ENCODE measurements at places on chromosomes 5 and 9.

- no peak for DNase-seq
Measured at GRCh38 chr9:38686933-38687332, 33.0 kb downstream of the FAM240B start.

DNA sequence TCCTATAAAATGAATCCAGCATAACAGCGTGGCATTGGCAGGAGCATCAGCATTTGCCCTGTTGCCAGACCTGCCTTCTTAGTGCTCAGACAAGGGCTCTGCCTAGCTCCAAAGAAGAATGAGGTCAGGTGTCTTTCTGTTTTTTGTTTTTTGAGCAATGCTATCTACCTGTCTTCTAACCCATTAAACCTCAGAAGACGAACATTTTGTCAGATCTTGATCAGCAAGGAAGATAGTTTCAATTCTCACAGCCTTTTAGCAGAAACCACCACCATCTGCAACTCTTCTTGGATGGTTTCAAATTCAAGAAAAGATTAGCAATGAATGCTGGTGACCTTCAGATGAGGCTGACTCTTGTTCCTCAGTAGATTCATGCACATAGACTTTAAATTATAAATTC, 103.5 kb upstream of the IQGAP2 start:
- DNase-seq, result no peak

DNA sequence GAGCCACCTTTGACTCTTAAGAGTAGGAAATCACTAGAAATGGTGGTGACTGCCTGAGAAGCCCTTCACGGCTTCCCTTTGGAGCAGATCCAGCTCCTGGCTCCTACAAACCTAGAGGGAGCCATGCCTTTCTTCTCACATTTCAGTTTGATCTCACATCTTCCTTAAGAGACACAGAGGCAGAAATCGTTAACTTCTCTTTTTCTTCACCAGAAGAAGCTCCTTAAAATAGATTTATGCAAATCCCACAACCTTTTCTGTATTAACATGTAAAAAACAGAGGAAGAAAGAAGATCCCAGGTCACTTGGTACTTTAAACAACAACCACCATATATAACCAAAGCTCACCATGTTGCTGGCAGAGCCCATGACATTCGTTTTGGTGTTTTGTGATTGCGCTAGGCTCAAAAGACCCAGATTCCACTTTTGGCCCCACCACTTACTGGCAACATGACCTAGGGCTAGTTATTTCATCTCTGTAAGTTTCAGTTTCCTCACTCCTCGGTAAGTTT, 29.6 kb downstream of the PAX5 start:
- DNase-seq, result no peak

GRCh38 chr9:121439016-121439415, 60.6 kb downstream of the GGTA1 start:
- no peak for DNase-seq

- no peak for DNase-seq
Measured at GRCh38 chr5:82296929-82297328, 18.8 kb upstream of the RPS23 start.

DNA sequence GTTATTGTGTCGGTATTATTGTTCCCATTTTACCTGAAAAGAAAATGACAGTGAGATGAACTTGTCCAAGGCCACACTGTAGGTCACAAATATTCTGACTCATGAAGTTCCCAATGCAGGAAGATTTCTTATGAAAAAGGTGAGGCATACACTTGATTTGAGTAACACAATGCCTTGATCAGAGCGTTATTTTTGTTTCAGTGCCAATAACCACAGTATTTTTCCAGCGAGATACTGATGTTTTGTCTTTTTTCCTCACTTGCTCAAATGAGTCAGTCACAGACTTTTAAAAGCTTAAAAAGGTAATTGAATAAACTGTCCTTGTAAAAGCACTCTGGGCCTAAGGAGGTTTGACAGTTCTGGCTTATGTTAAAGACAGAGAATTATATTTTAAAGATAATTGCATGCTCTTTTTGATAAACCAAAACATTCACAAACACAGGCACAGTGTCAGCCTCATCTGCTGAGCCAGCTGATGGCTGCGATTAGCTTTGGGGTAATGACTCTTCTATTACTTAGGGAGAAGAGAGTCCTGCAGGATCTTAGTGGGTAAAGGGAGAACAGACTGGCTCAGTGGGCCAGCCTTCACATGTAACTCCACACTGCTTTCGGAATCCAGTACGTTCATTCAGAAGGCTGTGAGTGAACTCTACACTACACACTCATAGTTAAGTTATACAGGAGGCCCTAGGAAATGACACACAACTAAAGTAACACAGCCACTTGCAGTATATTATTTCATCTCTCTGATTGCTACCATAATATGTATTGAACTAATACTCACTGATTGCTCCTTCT, 165.5 kb upstream of the CD180 start:
- no peak for DNase-seq

DNA sequence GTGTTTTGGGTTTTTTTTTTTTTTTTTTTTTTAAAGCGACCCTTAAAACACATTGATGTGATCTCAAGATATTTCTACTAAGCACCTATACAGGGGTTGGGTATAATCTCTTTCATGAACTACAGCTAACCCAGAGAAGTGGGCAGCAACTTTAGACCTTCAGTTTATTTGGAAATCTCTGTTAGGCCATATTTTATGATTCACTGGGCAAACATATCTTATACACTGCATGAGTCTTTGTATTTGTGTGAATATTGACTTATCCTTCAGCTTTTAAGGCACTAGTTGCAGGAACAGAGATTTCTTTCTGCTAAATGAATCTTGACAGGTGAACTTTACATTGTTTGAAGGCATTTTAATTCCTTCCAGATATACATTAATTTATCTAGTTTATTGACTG, 194.4 kb downstream of the ARRDC3 start:
- DNase-seq, result no peak

DNA sequence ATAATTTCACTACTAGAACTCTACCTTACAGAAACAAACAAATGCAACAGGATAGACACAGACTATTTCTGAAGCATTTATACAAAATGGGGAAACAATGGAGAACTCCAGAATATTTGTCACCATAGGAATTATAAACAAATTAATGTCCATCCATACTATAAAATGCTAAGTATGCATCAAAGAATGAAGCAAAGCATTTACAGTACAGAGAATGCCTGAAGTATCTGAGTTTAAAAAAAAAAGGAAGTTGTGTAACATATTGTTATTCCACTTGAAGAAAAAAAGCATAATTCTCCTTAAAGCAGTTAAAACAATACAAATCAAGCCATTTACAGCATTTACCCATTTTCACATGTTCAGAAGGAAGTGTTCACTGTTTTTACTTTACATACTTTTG, 53.0 kb downstream of the DROSHA start:
- DNase-seq, result no peak

- no peak for DNase-seq
Measured at GRCh38 chr9:105055917-105056316, 128.0 kb upstream of the ABCA1 start.

GRCh38 chr5:178338126-178338749, 105.6 kb upstream of the PHYKPL start:
- no peak for DNase-seq

DNA sequence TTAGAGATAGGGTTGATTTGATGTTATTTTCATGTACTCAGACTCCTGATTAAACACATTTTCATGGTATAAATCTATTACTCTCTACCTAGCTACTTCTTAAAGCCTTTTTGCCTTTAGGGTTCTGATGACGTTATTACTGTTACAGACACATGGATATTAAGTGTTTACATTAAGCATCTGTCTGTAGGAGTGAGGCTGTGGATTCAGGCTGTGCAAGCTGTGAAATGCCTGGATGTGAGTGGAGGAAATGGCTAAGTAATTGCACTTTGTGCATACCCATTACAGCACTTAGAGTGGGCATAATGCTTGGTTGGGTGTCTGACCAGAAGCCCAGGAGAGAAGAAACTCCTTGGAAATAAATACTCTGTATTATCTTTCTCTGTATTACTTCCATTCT, 186.8 kb downstream of the SNX18 start:
- no peak for DNase-seq
